ENCODE measurements at places on chromosomes 7 and 10. TPM values are rescaled to one million over a fixed set of nuclear protein-coding genes. Genes with fewer than 3 reads are reported as not detected.
A peak's percentile ranks its signal among the peaks of the same experiment; 100 is the strongest.

- DNase-seq: no peak
- no peak overlapping the region for H3K27ac ChIP-seq
- H3K27me3 ChIP-seq: no peaks in the 10 kb centered on the region
- H3K4me3 ChIP-seq: no peak overlapping the region
These were observed 5.8 kb downstream of the ANXA7 start for GRCh38 chr10:73408061-73408460.

DNA sequence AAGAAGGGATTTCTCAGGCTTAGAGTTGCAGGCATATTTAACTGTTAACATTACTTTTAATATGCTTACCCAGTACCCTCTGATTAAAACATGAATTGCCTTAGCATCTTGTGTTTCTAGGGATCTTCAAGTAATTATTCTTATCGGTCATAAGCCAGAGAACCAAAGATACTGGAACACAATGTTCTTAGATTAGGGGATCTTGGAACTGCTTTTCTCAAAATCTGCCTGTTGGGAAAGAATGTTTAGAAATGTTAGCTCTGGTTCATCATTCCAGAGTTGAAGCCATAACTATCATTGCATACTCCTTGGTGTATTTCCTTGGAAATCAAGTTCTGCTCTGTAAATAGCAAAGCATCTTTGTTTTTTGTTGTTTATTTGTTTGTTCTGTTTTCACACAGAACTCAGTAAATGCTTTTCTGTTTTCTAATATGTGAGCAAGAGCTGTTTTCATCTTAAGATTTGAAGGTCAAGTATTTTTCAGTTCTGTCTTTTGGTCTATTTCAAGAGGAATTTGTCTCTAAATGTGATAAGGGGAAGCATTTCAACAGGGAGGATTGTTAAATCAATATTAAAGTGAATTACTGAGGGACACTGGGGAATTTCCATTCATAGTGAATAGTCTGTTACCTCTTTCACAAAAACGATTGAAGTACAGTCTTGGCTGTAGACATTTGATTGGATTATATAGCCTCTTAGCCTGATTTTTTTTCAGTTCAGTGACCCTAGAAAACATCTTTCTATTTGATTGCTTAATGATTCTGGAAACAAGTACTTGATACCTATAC, 103.2 kb upstream of the CYP26C1 start:
- no peaks in the 10 kb centered on the region for H3K36me3 ChIP-seq
- H3K4me3 ChIP-seq: no peak overlapping the region
- no peak for DNase-seq
- no peak overlapping the region for H3K27ac ChIP-seq
- H3K4me1 ChIP-seq: no peaks in the 10 kb centered on the region

- H3K4me1 ChIP-seq: no peaks in the 10 kb centered on the region
- H3K4me3 ChIP-seq: no peak overlapping the region
- H3K36me3 ChIP-seq: peaks cover 28% of the 10 kb centered on the region
- no peaks in the 10 kb centered on the region for H3K27me3 ChIP-seq
- no peak overlapping the region for H3K27ac ChIP-seq
These were observed 108.6 kb downstream of the NRF1 start for GRCh38 chr7:129719980-129720732.

DNA sequence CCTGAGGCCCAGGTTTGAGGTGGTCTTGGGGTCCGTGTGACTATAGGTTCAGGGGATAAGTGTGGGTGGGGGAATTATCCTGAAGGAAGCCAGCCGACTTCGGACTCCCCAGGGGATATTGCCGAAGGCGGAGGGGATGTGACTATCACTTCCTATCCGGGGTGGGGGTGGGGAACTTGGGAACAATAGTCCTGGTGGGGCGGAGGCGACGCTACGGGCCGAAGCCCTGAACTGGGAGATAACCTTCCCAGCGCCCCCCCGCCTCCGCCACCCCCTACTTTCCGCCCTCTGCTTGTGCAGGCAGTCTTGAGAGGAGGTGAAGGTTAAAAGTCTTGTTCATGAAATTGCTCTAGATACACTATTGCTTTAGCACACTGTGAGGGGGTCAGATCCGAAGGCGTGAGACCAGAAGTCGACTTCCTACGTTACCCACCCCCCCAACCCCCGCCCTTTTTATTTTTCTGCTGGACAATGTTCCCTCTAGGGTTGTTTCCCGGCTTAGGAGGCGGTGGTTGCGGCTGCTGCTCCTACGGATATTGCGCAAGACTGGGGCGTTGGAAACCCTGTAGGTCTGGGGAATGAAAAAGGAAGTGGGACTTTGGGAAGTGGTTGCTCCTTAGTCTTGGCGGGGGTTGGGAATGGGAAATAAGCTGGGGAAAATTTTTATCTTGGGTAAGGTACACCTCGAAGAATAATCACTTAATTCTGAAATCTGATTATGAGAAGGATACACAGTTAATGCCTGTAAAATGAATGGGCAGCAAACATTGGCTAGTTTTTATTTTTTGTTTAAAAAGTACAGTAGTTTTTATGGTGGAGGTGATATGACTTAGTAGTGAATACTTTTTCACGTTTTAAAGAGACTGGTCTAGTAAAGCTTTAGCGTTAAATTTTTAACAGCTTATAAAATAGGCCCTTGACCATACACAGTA, 1.5 kb downstream of the PTPN12 start:
- H3K4me1 ChIP-seq: peaks cover 35% of the 10 kb centered on the region
- H3K27ac ChIP-seq: peak overlapping the region; percentile 69
- H3K36me3 ChIP-seq: no peaks in the 10 kb centered on the region
- peak; percentile 73 for DNase-seq
- no peaks in the 10 kb centered on the region for H3K27me3 ChIP-seq
- H3K4me3 ChIP-seq: peak overlapping the region; percentile 87

- no peaks in the 10 kb centered on the region for H3K27me3 ChIP-seq
- H3K4me1 ChIP-seq: peaks cover 22% of the 10 kb centered on the region
- DNase-seq: no peak
- no peak overlapping the region for H3K4me3 ChIP-seq
- H3K36me3 ChIP-seq: no peaks in the 10 kb centered on the region
- H3K27ac ChIP-seq: peak overlapping the region; percentile 80
These were observed 4.3 kb upstream of the PPIF start for GRCh38 chr10:79342811-79343561.

GRCh38 chr10:115402699-115403098, 309.5 kb downstream of the ATRNL1 start:
- DNase-seq: no peak
- H3K27me3 ChIP-seq: no peaks in the 10 kb centered on the region
- H3K4me1 ChIP-seq: no peaks in the 10 kb centered on the region
- no peaks in the 10 kb centered on the region for H3K36me3 ChIP-seq
- no peak overlapping the region for H3K27ac ChIP-seq
- no peak overlapping the region for H3K4me3 ChIP-seq

DNA sequence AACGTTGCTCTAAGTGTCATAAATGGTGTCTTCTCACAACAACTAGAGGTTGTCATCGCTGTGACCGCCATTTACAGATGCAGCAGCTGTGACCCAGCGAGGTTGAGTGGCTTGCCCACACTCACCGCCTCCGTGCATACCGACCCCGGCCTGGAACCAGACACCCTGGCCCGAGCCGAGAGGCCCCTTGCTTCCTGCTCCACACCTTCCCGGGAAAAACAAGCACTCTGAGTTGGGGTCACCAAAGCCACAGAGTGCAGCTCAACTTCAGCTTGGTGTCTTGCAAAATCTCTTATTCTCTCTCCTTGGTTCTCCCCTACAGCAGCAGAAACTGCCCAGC, 115.7 kb upstream of the PPP2R2D start:
- no peak for DNase-seq
- no peak overlapping the region for H3K27ac ChIP-seq
- H3K4me1 ChIP-seq: no peaks in the 10 kb centered on the region
- peaks cover 27% of the 10 kb centered on the region for H3K27me3 ChIP-seq
- no peak overlapping the region for H3K4me3 ChIP-seq

- H3K27me3 ChIP-seq: peaks cover 15% of the 10 kb centered on the region
- no peak for DNase-seq
- H3K4me3 ChIP-seq: no peak overlapping the region
These were observed 47.8 kb downstream of the BRI3 start for GRCh38 chr7:98329100-98329790.

DNA sequence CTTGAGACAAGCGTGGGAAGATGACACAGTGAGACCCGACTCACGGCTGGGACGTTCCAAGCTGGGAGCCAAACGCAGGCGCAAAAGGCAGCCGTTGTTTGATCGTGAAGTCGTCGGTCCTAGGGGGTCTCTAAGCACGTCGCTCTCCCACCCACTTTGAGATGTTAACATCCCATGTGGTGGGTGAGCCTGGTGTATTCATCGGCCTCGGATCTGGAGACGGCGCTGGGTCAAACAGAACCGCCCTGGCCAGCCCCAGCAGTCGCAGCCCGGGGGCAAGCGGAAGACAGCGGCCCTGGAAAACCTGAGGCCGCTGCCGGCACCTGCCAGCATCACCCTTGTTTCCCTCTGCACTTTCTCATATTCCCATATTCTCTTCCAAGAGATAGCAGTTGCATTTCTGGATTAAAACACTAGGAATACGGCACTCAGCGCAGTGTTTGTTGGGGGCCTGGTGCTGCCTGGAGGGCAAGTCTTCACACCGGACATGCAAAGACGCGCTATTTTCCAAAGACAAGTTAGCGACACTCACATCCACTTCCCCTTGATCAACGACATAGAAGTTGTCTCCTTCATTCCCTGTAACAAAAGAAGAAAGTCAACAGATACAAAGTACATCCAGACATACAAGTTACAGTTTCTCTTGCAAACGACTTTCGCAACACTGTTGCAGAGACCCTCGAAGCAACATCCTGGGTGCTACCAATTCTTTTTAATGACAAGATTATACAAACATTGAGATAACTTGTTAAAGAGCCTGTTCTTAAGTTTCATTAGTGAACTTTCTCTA, 86.2 kb upstream of the PDGFA start:
- no peak for DNase-seq
- no peaks in the 10 kb centered on the region for H3K36me3 ChIP-seq
- H3K27me3 ChIP-seq: no peaks in the 10 kb centered on the region
- H3K4me1 ChIP-seq: peaks cover 57% of the 10 kb centered on the region

DNA sequence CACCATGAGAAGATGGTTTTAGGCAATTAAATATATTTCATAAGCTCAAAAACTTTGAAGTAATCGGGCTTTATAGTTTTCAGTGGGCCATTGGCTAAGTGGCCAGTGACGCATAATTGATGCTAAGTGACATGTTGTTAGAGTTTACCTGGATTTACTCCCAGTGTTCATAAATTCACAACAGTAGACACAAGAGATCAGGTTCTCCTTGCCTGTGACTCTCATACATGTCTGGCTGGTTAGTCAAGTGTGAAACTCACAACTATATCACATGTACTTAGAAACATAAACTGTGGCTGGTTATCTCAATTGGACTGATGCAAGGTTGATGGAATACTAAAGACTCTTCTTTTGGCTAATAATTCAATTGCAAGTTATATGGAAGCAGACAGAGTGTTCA, 26.2 kb downstream of the ASB15 start:
- no peak for DNase-seq
- H3K36me3 ChIP-seq: no peaks in the 10 kb centered on the region
- H3K4me1 ChIP-seq: no peaks in the 10 kb centered on the region
- H3K4me3 ChIP-seq: no peak overlapping the region

DNA sequence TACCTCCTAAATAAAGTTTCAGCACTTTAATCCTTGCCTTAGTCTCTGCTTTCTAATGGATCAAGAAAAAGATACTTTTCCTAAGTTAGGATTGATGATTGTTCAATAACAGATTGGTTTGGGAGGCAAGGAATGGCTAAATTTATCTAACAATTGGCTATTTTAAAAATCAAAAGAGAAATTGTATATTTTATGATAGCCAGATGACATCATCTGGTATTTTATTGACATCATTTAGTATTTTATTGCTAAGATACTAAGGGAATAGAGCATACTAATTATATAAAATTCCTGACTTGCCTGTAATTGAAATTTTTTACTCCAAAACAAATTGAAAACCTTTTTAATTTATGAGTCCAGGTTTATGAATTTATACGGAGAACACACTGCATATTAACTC, 19.3 kb upstream of the FAM13C start:
- H3K27me3 ChIP-seq: no peaks in the 10 kb centered on the region
- H3K4me1 ChIP-seq: no peaks in the 10 kb centered on the region

DNA sequence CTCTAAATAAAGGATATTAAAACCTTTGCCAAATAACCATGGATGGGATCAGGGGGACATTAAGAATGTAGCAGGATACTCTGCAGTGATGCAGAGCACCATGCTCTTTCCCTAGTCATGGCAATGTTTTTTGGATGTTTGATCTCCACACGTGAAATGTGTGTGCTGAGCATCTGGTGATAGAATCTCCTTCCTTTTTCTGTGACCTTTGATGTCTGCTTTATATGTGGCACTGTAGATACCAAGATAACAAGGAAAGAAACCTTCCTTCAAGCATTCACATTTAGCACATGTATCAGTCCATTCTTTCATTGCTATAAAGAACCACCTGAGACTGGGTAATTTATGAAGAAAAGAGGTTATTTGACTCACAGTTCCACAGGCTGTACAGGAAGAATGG, 87.7 kb upstream of the CYP2C9 start:
- no peak overlapping the region for H3K4me3 ChIP-seq
- H3K36me3 ChIP-seq: peaks cover 5% of the 10 kb centered on the region
- H3K27ac ChIP-seq: no peak overlapping the region
- no peak for DNase-seq

DNA sequence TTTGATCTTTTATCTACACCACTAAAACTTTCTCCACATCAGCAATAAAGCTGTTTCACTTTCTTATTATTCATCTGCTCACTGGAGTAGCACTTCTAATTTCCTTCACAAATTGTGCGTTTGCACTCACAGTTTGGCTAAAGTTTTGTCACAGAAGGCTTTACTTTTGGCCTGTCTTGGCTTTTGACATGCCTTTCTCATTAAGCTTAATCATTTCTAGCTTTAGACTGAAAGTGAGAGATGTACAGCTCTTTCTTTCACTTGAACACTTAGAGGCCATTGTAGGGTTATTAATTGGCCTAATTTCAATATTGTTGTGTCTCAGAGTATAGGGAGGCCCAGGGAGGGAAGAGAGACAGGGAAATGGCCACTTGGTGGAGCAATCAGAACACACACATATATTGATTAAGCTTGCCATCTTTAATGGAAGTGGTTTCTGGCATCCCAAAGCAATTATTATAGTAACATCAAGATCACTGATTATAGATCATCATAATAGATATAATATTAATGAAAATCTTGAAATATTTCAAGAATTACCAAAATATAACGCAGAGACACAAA, 512.5 kb downstream of the ETV1 start:
- no peak overlapping the region for H3K4me3 ChIP-seq
- no peaks in the 10 kb centered on the region for H3K36me3 ChIP-seq
- no peak for DNase-seq
- no peaks in the 10 kb centered on the region for H3K4me1 ChIP-seq
- no peaks in the 10 kb centered on the region for H3K27me3 ChIP-seq
- no peak overlapping the region for H3K27ac ChIP-seq

UNCX gene
- total RNA-seq: not detected

AKR1E2 gene
- total RNA-seq: 3.9 TPM

ELN gene
- total RNA-seq: not detected

HOXA3 gene
- not detected for total RNA-seq

RBP3 gene
- not detected for total RNA-seq

Data from natural killer cell treated with Interleukin-12 subunit alpha and Interleukin-12 subunit beta and Interleukin-15 and Interleukin-18, amount 100 ng/mL, for 72 hours (primary cell).